T-helper 2 cell treated with Interferon-gamma antibody and Interleukin-4, amounts not matched to agents 5 μg/mL and 100 μg/mL, for 36 hours (primary cell): ENCODE measurements at places on chromosomes 1 and 21.

- H3K27ac ChIP-seq: no peak overlapping the region
- no peak overlapping the region for H3K4me3 ChIP-seq
- no peak for DNase-seq
- H3K36me3 ChIP-seq: no peaks in the 10 kb centered on the region
- no peaks in the 10 kb centered on the region for H3K27me3 ChIP-seq
Measured at GRCh38 chr1:239884796-239885195, 206.9 kb upstream of the FMN2 start.

DNA sequence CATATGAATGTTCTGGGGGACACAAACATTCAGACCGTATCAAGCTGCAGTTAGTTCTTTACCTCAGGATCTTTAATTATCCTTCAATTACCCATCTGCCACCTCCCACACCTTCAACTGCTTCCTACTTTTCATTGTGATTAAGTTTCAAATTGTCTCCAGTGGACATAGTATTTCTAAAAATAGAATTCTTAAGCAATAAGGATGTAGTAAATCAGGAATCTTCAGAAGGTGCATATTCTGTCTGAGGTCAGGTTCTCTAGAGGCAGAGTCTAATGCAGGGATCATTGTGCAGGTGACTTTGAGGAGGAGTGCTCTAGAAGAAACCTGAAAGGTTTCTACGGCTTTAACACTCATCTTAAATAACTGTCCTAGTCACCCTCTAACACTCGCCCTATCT lies 102.6 kb upstream of the PPP2R5A start:
- peaks cover 1% of the 10 kb centered on the region for H3K36me3 ChIP-seq
- no peak overlapping the region for H3K27ac ChIP-seq
- H3K4me3 ChIP-seq: no peak overlapping the region
- H3K4me1 ChIP-seq: peaks cover 23% of the 10 kb centered on the region
- DNase-seq: no peak
- H3K27me3 ChIP-seq: no peaks in the 10 kb centered on the region

GRCh38 chr21:40845441-40845995 lies 1.4 kb downstream of the DSCAM start:
- no peaks in the 10 kb centered on the region for H3K36me3 ChIP-seq
- no peak for DNase-seq
- peaks cover 45% of the 10 kb centered on the region for H3K27me3 ChIP-seq
- H3K4me1 ChIP-seq: no peaks in the 10 kb centered on the region
- H3K27ac ChIP-seq: no peak overlapping the region

GRCh38 chr1:114746450-114747121 lies 11.2 kb downstream of the CSDE1 start:
- no peak overlapping the region for H3K4me3 ChIP-seq
- peaks cover 43% of the 10 kb centered on the region for H3K4me1 ChIP-seq
- no peaks in the 10 kb centered on the region for H3K27me3 ChIP-seq
- H3K27ac ChIP-seq: no peak overlapping the region
- peak; percentile 11 for DNase-seq
- peaks cover 57% of the 10 kb centered on the region for H3K36me3 ChIP-seq

DNA sequence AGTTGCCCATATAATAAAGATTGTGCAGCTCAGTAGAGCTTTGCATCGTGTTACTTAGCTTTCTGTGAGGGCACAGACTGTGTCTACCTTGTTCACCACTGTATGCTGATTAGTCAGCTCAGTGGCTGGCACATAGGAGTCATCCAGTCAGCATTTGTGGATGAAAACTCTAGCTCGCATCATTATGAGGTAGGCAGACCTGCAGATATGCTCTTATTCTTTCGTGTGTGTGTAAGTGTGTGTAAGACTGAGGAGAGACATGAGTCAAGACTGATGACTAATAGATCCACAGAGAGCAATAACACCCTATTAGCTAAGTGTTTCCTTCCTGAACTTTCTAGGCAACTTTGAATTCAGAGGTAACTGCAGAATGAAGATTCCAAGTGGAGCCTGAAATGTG lies 17.1 kb downstream of the TTF2 start:
- no peaks in the 10 kb centered on the region for H3K27me3 ChIP-seq
- peaks cover 68% of the 10 kb centered on the region for H3K36me3 ChIP-seq
- no peak overlapping the region for H3K4me3 ChIP-seq
- peaks cover 8% of the 10 kb centered on the region for H3K4me1 ChIP-seq

DNA sequence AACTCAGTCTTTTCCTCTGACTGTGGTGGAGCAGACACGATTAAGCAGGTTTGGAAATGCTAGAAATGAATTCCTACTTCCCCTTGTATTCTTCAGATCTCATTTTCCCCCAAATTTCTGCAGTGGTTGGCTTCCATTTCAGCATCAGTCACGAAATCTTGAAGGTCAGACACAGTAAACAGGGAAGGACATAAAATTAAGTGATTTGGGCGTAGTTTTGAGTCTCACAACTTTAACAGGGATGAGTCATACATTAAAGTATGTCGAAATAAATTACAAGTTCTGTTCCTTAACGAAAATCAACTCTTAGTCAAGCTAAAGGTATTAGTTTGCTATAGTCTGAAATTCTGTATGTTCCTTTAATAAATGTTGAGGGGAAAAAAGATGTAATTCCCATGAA lies 61.1 kb downstream of the HNRNPR start:
- H3K36me3 ChIP-seq: peaks cover 44% of the 10 kb centered on the region
- no peak for DNase-seq
- no peak overlapping the region for H3K4me3 ChIP-seq
- no peaks in the 10 kb centered on the region for H3K27me3 ChIP-seq
